DND-41 (cell line): ENCODE measurements at places on chromosomes 4 and X.

GRCh38 chrX:7068939-7069367, 78.6 kb upstream of the STS start:
- peak; percentile 93 for DNase-seq

GRCh38 chrX:13863324-13863723, 46.4 kb upstream of the GPM6B start:
- DNase-seq, result no peak

DNA sequence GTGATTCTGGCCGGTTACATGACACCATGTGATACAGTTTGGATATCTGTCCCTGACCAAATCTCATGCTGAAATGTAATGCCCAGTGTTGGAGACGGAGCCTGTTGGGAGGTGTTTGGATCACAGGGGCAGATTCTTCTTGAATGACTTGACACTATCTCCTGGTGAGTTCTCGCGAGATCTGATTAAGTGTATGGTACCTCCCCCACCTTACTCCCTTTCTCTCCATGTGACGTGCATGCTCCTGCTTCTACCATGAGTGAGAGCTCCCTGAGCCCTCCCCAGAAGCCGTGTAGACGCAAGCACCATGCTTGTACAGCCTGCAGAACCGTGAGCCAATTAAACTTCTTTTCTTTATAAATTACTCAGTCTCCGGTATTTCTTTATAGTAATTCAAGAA, 23.6 kb downstream of the CPE start:
- no peak for DNase-seq

DNA sequence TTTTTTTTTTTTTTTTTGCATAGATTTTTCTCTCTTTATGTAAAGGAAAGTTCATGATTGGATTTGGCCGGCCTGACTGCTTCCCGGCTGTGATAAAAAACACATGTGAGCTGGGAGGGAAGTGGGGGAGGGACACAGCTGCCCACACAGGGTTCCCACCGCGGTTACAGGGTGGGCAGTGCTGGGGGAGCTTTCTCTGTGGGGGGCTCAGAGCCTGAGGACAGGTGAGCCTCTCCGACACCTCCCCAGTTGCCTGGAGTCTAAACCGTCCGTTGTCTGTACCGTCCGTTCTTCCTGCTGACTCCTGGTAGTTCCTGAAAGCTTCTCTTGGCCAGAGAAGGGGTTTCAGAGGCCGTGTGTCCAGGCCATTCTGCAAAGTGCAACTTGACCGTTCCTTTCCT, 21.8 kb downstream of the SHOX start:
- DNase-seq, result no peak
